A549 treated with DMSO at 1 μM for 4 hours (cell line): ENCODE measurements at places on chromosomes 12 and 14. TPM values are rescaled to one million over a fixed set of nuclear protein-coding genes. Genes with fewer than 3 reads are reported as not detected.

KRT6B gene
- 0.08 TPM in 1 of 5 replicates, not detected in the others for total RNA-seq

TMEM52B gene
- total RNA-seq = 0.12 to 0.36 TPM (median 0.16 TPM) in 5 replicates

ZFHX2 gene
- total RNA-seq = 0.36 to 1.7 TPM (median 1.5 TPM) in 5 replicates

LBHD2 gene
- 0.14 to 0.39 TPM (median 0.18 TPM) in 3 of 5 replicates, not detected in the others for total RNA-seq

MYO1H gene
- total RNA-seq = not detected in 5 replicates

ARF6 gene
- total RNA-seq = 62.8 to 74.4 TPM (median 67.1 TPM) in 5 replicates
